Spinal cord (tissue), 10 donors: ENCODE measurements at places on chromosomes 13 and 19.
A peak's percentile ranks its signal among the peaks of the same experiment; 100 is the strongest.

DNA sequence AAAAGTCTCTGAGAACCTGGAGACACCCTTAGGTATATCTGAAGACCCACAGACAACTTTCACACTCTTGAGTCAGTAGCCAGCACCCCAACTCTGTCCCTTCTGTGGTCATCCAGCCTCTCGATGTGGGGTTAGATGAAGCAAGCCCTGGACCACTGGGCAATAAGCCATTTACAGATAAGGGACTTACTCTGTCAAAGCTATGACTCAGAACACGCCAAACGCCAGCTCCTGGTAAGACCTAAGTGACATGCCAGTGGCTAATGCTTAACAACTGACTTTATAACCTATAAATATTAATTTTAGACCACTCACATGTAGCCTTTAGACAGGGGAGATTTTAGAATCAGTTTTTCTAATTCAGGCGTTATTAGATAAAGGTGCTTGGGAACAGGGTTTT lies 85.7 kb downstream of the SHISA2 start:
- no peak for DNase-seq

- DNase-seq: no peak
These were observed 3.8 kb upstream of the CDC37 start for GRCh38 chr19:10407096-10407495.

GRCh38 chr19:9786342-9786741 lies 17.8 kb upstream of the ZNF846 start:
- no peak for DNase-seq

DNA sequence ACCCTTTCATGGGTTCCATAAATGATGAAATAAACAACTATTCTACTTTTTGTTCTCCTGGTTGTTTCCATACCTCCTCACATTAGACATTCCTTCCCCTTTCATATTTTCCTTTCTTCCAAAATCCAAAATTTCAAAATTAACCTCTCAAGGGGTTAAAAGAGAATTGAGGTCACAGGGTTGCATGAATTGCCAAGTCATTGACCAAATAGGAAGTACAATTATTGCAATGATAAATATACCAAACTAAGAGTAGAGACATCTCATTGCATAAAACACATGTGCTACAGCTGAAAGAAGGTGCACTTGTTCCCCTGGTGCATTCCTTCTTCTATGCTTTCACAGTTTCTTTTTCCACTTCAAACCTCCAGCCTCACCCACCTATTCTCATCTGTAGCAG lies 136.1 kb downstream of the KCTD12 start:
- no peak for DNase-seq

- no peak for DNase-seq
These were observed 1488.1 kb upstream of the PRR20A start for GRCh38 chr13:55652657-55653056.

- DNase-seq: no peak
These were observed 79.1 kb downstream of the ZNF254 start for GRCh38 chr19:24166055-24166454.

- no peak for DNase-seq
These were observed 4.6 kb upstream of the NAA16 start for GRCh38 chr13:41306271-41307145.

DNA sequence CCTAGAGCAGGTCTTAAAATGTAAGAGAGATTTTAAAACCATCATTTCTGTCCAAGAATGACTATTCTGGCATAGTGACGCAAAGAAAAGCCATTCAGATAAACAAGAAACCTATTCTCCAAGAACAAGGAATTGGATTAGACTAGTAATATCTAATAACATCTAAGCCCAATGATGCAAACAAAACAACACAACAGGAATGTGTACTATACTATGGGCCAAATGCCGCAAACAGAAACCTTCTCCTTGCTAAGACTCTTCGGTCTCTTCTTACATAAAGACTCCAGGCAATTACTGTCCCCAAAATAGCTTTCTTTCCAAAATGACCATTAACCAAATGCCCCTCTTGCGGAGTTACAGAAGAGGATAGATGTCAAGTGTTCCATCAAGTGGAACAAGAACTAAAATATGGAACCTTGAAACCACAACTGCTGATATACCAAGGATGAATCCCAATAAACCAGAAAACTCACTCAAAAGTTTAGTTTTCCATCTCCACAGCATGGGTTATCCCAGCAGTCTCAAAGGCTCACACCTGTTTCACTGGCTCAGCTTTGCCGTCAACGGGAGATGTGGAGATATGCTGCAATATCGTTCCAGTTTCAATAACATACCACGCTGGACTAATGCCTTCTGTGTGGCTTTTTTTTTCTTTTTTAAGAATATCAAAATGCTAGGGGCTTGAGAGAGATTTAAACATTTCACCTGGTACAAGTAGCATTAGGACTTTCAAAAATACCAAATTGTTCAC lies 76.2 kb downstream of the FOXO1 start:
- no peak for DNase-seq

DNA sequence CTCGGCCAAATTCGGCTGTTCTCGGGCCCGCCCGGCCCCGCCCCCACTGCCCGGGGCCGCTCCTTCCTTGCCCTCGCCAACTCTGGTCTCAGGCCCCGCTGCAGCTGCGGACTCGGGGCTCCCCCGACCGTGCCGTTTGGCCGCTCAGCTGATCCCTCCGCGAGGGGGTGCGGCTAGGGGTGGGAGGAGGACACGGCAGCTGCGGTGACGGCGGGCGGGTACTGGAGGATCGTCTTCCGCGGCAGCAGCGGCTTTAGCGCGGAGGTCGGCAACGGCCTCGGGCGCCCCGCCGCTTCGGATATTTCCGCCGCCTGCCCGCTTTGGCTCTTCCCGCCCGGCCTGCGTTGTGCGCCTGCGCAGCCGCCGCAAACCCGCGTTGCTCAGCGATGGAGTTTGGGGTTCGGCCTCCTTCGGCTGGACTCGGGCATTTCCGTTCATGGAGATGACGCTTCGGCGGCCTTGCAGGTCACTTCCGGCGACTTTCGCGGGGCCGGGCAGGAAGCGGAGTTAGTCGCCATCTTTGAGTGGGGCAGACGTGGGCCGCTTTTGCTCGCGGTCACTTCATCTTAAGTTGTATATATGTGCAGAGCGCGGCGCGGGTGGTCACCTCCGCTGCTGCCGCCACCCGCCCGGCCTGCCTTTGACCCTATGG lies 338 bp upstream of the UBE2M start:
- DNase-seq: peak; percentile 100

DNA sequence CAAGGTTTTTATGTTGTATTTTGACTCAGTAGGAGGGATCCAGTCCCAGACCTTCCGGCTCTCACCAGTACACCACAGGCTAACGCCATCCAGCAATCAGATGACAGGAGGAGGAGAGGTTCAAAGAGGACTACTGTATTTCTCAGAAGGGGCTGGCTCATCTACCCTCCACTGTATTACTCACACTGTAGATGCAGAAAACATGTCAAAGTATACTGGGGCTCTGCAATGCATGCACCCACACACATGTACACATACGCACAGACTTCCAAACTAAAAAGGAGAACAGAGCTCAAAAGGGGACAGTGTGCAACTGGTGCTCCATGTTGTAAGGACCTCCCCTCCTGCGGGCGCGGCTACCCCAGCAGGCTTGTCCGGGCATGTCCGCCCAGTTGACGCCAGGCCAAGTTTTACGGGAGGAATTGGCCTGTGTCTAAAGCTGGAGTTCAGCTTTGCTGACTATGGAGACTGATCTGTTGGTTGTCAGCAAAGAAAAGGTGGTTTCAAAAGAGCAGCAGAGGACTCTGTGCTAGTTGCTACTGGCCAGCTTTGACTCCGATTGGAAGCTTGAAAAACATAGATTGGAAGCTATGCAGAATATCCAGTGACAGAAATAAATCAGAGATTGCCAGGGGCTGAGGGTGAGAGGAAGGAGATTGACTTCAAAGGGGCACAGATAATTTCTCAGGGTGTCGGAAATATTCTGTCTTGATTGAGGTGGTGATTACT lies 314.2 kb downstream of the DLEU7 start:
- peak; percentile 74 for DNase-seq

GRCh38 chr13:34085204-34085603 lies 267.3 kb downstream of the RFC3 start:
- no peak for DNase-seq

DNA sequence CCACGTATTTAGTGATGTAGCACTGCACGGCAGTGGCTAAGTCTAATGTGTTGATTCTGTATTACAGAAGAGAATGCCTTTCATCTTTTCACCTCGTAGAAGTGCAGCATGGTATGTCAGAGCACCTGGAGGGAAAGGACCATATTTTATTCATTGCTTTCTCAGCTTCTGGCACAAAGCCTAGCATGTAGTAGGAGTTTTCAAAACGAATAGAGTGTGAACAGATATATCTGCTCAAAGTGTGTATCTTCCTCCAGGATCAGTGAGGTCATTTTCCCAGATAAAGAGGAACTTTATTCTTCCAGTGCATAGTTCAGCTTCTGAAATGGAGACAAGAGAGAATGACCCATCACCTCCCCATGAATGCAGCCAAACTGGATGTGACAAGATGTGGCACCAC lies 21.2 kb upstream of the PCDH8 start:
- no peak for DNase-seq

DNA sequence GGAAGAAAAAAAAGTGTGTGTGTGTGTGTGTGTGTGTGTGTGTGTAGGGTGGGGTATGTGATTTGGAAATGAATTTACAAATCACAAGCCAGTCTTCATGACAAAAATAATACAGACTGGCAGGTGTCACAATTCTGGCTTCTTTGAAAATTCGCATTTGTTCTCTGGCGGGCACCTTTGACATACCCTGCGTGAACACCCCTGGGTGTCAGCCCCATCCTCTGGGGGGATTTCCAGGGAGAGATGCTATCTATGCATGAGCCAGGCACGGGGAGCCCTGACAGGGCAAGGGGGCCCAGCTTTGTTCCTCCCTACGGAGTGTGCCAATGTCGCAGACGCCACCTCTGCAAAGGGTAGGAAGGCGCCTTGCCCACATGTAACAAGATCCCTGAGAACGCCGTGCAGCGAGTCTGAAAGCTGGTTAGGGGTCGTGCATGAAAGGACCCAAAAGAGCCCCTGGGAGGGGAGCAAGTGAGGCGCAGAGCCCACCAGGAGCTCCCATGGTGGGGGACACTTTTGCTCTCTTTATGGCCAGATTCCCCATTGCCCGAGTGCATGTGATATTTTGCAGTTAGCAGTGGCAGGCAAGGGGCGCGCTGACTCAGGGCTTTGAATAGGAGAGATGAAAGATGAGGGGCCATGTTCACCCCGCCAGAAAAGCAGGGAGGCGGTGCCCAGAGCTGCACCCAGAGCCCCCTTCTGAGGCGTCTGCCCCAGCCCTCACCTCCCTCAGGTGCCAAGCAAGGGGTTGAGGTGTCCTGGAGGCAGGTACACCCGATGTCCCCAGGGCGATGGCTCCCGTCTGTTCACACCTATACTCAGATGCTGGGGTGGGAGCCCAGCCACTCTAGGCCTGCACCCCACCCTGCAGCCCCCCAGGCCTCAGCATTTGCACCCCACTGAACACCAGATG lies 45.3 kb downstream of the KLF2 start:
- DNase-seq: no peak

- DNase-seq: no peak
These were observed 3.8 kb downstream of the MAMSTR start for GRCh38 chr19:48715681-48716171.

GRCh38 chr19:43672061-43672679 lies 2.2 kb upstream of the PLAUR start:
- DNase-seq: no peak

DNA sequence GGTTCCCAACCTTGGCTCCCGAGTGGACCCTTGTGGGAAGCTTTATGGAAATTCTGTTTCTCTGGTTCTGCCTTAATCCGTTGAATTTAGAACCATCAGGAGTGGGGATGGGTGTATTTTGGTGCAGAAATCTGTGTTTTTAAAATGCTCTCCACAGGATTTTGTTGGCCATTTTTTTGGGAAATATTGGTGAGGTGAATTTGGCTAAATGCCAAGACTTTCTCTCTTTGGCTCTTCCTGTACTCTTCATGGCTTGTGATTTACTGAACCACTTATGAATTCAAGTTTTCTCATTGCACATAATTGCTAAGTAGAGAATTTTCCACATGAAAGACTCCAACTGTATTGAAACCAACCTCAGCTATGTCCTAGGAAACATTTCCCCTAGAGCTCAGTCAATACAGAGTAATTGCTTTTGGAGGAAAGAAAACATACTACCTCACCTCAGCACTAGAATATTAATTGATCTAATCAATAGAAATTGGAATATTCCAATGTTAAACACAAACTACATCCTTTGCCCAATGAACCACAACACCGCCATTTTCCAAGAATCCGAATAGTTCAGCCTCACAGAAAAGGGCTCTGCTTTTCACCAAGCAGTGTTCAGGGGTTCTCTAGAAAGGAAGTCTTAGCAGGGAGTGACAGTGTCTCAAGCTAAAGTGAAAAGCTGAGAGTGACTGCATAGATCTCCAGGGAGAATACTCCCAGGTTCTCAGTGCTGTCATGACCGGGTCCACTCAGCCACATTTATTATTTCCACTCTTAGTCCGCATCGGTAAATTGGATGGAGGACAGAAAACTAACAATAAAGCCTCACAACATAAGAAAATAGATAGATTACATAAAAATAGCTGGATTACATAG lies 60.3 kb downstream of the ERCC5 start:
- DNase-seq: no peak
